ENCODE measurements at places on chromosomes 4 and X. TPM values are rescaled to one million over a fixed set of nuclear protein-coding genes. Genes with fewer than 3 reads are reported as not detected.

Gene EDNRA
- total RNA-seq: 28.3 TPM

DNA sequence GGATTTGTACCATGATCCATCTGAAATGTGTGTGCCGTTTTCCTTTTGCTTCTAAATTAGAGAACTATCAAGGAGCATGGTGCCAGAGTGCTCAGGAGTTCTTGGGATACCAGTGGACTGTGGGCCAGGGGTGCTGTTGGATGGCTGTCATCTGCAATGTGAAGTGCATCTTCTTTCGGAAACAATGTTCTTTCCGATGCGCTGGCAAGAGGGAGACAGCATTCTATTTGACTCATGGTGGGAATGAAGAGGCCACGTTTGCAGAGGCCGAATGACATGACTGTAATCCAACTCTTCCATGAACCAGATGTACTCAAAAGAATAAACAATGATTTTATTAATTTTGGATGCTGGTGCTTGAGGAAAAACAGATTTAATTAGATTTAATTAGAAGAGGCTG, 45.5 kb downstream of the SORCS2 start:
- H3K27ac ChIP-seq: no peak overlapping the region
- no peak for DNase-seq
- H3K36me3 ChIP-seq: no peaks in the 10 kb centered on the region
- no peaks in the 10 kb centered on the region for H3K27me3 ChIP-seq
- no peaks in the 10 kb centered on the region for H3K4me1 ChIP-seq
- H3K4me3 ChIP-seq: no peak overlapping the region

DNA sequence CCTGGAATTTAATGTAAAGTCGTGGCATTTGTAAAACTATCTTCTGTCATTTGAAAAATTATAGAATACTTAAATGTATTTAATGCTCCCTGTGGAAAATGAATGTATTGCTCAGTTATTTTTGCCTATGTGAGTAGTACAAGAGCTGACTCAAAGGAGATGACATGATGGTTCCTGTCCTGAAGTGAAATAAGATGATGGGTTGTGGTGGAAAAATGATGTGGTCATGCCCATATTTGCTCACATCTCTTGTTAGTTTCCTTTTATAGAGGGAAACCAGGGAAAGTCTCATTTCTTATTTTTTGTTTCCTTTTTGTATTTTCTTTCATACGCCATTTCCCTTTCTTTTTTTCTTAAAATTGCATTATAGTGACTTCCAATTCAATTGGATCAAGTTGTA, 23.7 kb downstream of the PLS3 start:
- no peak overlapping the region for H3K4me3 ChIP-seq
- no peaks in the 10 kb centered on the region for H3K36me3 ChIP-seq
- no peak overlapping the region for H3K27ac ChIP-seq
- no peaks in the 10 kb centered on the region for H3K27me3 ChIP-seq

- no peak for DNase-seq
- H3K36me3 ChIP-seq: no peaks in the 10 kb centered on the region
- no peak overlapping the region for H3K4me3 ChIP-seq
- H3K27me3 ChIP-seq: no peaks in the 10 kb centered on the region
- H3K27ac ChIP-seq: no peak overlapping the region
These were observed 36.3 kb upstream of the PLAC8 start for GRCh38 chr4:83150653-83151330.
